NCI-H748 treated with DMSO at 0.1 percent for 48 hours (cell line): ENCODE measurements at places on chromosomes 1 and 21.

DNA sequence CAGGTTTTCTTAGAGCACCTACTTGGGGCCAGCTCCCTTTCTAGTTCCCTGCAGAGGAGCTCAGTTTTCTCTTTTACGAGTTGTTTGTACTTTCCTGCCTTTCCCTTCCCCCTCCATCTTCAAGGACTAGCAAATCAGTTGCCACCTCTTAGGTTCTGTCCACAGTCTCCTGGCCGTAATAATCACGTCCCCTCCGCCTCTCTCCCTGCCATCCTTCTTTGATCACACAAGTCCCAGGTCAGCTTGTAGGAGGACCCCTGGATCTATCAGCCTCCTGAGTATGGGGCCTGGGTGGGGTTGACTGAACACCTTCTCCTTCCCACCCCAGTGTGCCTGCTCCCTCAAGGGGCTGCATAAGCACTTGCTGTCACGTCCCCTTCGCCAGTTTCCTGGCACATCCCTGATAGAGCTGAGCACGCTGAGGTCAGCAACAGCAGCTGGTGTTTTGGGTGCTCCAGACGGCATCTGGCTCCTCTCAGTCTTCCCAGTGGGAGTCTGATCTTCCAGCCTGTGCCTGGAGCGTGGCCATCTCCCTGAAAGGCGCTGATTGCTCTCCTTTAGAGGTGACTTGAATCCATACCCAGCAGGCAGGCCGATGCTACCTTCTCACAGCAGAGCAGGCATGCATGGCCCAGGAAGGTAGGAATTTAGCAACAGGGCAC is 216.1 kb upstream of the TMEM51 start:
- DNase-seq, result no peak

DNA sequence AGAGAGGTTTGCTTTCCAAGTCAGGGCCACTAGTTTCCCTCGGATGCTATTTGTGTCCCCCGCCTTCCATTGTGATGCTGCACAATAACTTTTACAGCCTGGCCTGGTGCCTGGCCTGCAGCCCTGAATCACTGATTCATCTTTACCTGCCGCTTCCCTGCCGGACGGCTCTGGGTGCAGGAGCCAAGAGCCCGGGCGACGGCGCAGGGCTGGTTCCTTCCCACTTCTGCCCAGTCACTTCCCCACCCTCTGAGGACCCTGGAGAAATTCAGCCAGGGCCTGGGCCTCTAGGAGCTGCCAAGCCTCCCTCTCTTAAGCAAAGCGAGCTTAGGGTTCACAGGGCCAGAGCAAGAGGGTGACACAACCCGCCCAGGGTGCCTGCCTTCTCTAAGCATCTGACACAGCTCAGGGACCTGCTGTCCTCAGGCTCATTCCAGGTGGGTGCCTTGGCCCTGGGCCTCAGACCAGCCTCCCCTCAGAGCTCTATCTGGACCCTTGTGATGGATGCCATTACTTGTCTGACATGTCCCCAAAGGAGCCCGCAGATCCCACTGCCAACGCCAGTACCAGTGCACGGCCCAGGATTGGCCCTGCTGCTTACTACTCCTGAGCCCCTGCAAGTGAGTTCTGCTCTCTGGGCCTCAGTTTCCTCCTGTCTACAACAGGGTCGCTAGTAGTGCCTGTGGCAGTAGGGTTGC is 381.0 kb upstream of the VAMP3 start:
- no peak for DNase-seq

DNA sequence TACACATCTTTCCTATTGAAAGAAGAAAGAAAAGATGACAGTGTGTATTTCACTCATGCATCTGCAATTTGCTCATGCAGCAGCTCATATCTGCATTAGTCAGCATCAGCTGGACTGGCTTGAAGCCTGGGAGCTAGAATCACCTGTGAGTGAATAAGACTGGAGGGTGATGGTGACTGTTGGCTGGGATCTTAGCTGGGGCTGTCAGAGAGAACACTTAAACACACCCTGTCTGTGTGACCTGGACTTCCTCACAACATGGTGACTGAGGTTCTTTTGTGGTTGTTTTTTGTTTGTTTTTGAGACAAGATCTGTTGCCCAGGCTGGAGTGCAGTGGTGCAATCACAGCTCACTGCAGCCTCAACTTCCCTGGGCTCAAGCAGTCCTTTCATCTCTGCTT is 24.9 kb downstream of the KLHDC7A start:
- DNase-seq, result no peak

DNA sequence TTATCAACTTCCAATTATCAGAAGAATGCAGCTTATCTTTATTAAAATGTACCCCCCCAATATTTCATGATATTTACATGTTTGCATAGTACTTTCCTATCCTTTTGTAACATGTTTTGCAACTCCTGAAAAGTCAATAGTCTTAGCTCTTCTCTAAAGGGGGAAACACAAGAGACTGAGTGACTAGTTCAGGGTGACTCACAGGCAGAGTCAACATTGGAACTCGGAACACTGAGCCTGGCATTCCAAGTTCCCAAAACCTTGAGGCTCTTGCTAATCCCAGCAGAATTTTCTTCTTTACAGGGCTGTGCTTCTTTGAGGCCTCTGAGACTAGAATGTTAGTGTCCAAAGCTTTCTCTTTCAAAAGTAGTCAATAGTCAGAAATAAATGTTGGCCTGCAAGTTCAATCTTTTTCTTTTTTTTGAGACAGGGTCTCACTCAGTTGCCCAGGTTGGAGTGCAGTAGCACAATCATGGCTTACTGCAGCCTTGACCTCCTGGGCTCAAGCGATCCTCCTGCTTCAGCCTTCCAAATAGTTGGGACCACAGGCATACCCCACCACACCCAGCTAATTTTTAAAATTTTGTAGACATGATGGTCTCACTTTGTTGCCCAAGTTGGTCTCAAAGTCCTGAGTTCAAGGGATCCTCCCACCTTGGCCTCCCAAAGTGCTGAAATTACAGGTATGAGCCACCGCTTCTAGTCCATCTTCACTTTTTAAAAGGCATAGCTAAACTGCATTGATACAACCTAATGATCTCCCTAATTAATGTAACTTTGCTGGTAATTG is 37.5 kb downstream of the ZNF281 start:
- DNase-seq, result no peak

GRCh38 chr1:230926182-230926581 is 52.5 kb downstream of the TTC13 start:
- DNase-seq, result no peak

DNA sequence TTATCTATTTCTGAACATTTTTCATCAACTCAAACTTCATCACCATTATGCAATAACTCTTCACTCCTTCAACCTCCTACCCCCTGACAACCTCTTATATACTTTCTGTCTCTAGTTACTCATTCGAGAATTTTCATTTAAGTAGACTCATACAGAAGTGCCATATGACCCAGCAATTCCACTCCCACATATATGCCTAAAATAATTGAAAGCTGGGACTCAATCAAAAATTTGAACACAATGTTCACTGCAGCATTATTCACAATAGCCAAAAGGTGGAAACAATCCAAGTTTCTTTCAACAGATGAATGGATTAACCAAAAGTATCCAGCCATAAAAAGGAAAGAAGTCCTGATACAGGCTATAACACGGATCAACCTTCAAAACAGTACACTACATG is 24.1 kb downstream of the COL11A1 start:
- no peak for DNase-seq

GRCh38 chr1:150808121-150808520 is at the start of gene CTSK:
Gene CTSK (minus strand): TSS chr1:150808260. CDS start chr1:150806805, 1,455 bp downstream.
- DNase-seq, result no peak

GRCh38 chr1:40243351-40243750 is 4.4 kb upstream of the TMCO2 start:
- no peak for DNase-seq

DNA sequence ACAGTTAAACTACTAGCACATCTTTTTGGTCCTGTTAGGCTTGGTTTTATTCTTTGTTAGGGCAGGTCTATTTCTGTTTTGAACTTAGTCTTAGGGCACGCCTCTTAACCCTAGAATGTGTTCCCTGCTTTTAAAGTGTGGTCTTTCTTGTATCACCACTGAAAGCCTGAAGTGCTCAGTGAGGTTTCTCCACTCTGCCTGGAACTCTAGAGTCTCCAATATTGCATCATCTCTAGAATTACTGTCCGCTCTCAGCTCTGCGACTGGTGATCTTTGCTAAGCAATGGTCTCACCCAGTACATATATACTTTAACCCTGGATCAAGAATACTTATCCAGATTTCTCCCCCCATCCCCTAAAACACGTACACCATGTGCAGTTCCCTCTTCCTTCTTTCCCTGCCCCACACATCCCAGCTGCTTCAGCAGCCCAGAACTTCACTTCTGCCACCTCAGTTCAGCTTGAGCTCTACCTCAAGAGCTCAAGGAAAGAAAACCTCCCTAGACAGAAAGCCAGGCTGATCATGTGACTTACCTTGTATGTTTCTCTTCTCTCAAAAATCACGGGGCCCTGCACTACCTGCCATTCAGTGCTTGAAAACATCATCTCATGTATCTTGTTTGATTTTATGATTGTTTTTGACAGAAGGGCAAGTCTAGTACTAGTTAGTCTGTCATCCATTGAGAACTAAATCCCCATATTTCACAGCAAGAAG is 59.9 kb downstream of the TENT5C start:
- no peak for DNase-seq

- no peak for DNase-seq
Observed at GRCh38 chr1:16075337-16076030, 2.0 kb upstream of the FAM131C start.

DNA sequence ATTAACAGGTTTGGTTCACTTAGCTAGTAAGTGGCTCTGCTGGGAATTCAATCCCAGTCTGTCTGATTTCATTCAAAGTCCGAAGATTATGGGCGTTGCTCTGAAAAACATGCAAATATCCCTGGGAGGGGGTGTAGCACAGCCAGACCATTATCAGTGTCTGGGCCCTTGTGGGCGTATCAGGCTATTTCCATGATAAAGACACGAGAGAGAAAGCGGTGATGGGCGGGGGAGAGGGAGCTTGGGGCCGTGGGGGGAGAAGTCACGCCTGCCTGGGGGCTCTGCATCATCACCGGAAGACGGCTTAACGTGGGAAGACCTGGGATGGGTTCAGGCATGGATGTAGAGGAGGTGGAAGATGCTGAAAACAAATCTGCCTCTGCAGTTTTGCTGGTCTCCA is 25.8 kb downstream of the IL6R start:
- DNase-seq, result no peak

DNA sequence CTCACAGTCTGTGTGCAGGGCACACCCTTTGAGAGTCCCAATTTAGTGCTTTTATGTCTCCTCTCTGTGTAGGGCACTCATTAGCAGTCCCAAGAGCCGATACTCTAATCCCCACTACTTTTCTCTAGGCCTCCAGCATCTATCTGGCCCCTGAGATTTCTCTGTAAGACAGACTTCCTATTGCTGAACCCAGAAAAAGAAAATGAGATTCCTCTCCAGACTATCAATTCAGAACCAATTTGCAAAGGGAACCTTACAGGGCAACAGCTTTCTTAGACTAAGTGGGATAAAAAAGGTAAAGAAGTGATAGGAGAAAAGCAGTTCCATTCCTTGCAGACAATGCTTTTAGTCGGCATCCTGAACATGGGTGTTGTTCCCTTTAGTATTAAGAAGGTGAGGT is 172.2 kb downstream of the EDEM3 start:
- DNase-seq, result no peak

DNA sequence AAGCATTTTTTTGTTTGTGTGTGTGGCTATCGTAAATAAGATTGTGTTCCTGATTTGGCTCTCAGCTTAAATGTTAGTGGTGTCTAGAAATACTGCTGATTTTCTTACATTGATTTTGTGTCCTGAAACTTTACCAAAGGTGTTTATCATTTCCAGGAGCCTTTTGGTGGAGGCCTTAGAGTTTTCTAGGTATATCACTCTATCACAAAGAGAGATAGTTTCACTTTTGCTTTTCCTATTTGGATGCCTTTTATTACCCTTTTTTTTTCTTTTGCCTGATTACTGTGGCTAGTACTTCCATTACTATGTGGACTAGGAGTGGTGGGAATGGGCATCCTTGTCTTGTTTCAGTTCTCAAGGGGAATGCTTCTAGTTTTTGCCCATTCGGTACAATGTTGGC is 109.6 kb downstream of the S1PR1 start:
- DNase-seq, result no peak

DNA sequence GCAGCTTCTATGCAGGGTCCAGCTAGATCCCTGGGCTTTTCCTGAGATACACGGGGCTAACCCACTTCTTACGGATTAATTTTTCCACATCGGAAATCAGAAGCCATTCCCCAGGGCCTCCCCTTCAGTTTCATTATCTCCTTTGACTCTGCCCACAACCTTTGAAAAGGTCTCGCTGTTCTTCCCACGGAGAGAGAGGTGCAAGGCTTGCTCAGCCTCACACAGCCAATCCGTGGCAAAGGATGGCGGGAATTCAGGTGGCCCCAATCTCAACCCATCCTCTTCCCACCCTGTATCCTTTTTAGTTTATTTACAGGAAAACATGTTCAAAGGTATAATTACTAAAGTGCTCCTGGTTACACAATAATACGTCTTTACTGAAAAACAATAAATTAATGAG is 702 bp upstream of the MAPKAPK2 start:
- no peak for DNase-seq

DNA sequence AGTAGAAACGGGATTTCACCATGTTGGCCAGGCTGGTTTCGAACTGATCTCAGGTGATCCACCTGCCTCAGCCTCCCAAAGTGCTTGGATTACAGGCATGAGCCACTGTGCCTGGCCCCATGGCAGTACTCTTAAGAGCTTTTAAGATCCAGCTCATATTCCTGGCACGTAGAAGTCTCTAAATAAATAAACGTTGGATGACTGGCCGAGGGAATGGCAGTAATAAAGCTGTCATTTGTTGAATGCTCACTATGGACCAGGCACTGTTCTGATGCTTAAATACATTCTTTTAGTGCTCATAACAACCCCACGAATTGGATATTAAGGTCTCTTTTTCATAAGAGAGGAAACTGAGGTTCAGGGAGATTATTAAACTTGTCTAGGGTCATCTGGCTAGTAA is 20.9 kb downstream of the UBIAD1 start:
- no peak for DNase-seq

DNA sequence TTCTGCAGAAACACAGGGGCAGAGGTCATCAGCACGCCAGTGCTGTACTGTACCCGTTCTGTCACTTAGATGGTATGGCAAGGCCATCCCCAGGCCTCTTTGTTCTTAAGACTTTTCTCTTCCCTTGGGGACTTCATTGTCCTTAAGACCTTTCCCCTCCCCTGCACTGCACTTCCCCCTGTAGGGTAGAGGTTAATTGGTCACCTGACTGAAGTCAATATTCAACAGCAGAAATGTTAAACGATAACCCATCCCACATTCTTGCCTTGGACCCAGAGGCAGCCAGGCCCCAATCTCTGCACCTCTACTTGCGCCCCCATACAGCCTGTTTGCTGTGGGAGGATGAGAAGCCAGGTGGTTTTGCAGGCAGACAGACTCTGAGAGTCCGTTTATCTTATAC is 10.2 kb downstream of the PHGDH start:
- no peak for DNase-seq
